ENCODE measurements at places on chromosomes 1 and 21.

DNA sequence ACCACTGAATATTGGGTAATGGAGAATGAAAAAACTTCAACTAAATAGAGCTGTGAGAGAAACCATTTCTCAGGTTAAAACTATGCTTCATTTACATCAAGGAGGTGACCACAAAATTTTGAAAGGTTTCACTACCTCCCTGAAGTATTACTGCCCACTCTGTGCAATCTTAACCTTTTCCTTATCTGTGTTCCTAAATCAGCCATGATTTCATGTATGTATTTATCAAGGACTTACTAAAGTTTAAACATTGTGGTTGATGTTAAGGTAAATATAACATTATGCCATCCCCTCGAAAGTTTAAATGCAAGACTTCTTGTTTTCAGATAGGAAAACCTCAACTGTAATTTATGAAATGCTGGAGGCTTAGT lies 84.4 kb downstream of the CLEC20A start:
- H3K36me3 ChIP-seq: no peaks in the 10 kb centered on the region
- H3K27me3 ChIP-seq: peaks cover 15% of the 10 kb centered on the region
- no peaks in the 10 kb centered on the region for H3K4me1 ChIP-seq
- H3K4me3 ChIP-seq: no peak overlapping the region

GRCh38 chr1:226649780-226650179 lies 89.3 kb downstream of the ITPKB start:
- peak overlapping the region; percentile 88 for H3K27ac ChIP-seq
- H3K27me3 ChIP-seq: no peaks in the 10 kb centered on the region
- H3K4me1 ChIP-seq: peaks cover 56% of the 10 kb centered on the region
- peak overlapping the region; percentile 18 for H3K4me3 ChIP-seq
- no peak for DNase-seq

DNA sequence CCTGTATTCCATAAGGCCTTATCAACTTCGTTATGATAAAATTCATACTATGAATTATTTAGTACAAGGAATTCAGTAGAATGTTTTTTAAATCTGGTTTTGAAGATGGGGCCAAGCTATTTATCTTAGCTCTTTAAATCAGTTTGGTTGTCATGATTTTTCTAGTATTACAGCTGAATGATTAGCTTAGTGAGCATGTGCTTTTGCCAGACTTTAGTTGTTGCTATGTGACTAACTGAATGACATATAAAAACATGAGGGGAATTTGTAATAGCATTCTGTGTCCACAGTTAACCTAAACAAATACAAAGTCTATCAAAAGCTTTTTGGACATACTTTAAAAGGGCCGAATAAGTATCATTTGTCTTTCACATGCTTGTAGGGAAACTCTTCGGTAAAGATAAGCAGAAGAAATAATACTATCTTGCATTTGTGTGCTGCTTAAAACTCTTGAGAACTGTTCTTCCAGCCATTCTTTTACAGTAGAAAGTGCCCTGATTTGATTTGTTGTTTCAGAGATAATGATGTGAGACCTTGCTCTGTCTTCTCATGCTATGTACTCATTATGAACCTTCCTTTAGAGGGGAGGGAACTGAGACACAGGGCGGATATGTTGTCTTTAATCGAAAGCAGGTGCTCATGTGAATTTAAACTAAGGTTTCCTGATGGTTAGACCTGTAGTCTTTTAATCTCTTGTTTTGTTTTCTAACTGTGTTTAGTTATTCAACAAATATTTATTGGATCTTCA lies 18.8 kb downstream of the NEK7 start:
- peak overlapping the region; percentile 10 for H3K4me3 ChIP-seq
- H3K27ac ChIP-seq: peak overlapping the region; percentile 74
- H3K4me1 ChIP-seq: peaks cover 85% of the 10 kb centered on the region
- no peaks in the 10 kb centered on the region for H3K27me3 ChIP-seq
- peaks cover 9% of the 10 kb centered on the region for H3K36me3 ChIP-seq

DNA sequence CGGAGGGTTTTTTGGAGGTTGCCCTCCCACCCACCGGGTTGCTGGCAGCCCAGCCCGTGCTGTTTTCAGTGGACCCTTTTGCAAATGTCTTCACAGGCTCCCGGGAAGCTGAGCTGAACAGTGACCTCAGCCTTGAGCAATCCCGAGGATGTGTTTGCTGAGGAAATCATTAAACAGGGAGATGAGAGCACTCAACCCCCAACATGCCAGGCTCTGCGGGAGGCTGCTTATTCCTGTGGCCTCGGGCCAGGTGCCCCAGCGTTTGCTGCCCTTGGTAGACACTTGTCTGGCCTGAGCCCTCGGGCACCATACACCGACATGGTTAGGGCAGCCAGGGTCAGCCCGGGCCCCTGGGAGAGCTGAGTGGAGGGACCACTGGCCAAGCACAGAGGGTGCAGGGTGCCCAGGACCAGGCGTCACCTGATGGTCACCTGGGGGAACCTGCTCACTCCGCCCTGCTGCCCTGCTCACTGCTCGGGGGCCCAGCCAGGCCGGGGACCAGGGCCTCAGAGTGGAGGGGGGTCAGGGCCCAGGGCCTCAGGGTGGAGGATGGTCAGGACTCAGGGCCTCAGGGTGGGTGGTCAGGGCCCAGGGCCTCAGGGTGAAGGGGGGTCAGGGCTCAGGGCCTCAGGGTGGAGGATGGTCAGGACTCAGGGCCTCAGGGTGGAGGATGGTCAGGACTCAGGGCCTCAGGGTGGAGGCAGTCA lies 42.5 kb upstream of the POFUT2 start:
- peaks cover 10% of the 10 kb centered on the region for H3K27me3 ChIP-seq
- H3K4me1 ChIP-seq: no peaks in the 10 kb centered on the region
- H3K36me3 ChIP-seq: no peaks in the 10 kb centered on the region
- DNase-seq: no peak

DNA sequence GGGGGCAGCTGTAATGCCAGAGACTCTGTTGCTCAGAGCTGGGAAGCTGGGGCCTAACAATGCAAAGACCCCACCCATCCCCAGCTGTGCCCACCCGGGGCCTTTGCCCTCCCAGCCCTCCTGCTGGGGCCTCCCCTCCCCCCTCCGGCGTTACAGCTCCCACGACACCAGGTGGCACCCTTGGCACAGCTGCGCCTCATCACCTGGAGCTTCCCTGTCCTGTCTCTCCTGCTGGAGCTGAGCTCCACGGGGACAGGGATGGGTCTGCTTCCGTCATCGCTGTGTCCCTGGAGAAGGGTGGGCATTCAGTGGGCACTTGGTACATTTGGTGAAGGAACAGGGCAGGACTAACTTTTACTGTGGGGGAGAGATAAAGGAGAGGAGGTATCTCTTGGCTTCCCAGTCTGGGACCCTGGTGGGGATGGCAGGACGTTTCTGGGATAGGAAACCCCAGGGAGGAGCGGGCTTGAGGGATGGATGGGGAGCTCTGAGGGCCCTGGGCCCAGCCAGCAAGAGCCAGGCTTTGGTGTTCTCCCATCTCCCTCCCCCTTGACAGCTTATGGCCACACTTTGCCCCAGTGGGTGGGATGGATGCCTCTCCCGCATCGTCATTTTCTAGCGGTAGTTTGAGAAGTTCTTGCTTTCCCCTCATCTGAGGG lies 453.2 kb downstream of the PTPRU start:
- H3K36me3 ChIP-seq: no peaks in the 10 kb centered on the region
- H3K27ac ChIP-seq: no peak overlapping the region
- peaks cover 48% of the 10 kb centered on the region for H3K27me3 ChIP-seq
- H3K4me1 ChIP-seq: no peaks in the 10 kb centered on the region
- H3K4me3 ChIP-seq: no peak overlapping the region

GRCh38 chr1:62175568-62176179 lies 19.0 kb upstream of the L1TD1 start:
- DNase-seq: no peak
- H3K36me3 ChIP-seq: peaks cover 1% of the 10 kb centered on the region
- no peak overlapping the region for H3K27ac ChIP-seq
- no peaks in the 10 kb centered on the region for H3K4me1 ChIP-seq

- no peaks in the 10 kb centered on the region for H3K27me3 ChIP-seq
- peaks cover 26% of the 10 kb centered on the region for H3K4me1 ChIP-seq
- H3K4me3 ChIP-seq: peak overlapping the region; percentile 70
- DNase-seq: no peak
- H3K36me3 ChIP-seq: peaks cover 4% of the 10 kb centered on the region
- H3K27ac ChIP-seq: no peak overlapping the region
Observed at GRCh38 chr1:2050461-2050792, 216 bp downstream of the PRKCZ start.

GRCh38 chr1:115295904-115296696 lies 41.9 kb downstream of the NGF start:
- no peak overlapping the region for H3K4me3 ChIP-seq
- no peaks in the 10 kb centered on the region for H3K36me3 ChIP-seq
- H3K27me3 ChIP-seq: peaks cover 39% of the 10 kb centered on the region

GRCh38 chr1:205301205-205301821 lies 20.2 kb downstream of the NUAK2 start:
- no peak for DNase-seq
- no peak overlapping the region for H3K27ac ChIP-seq
- peaks cover 35% of the 10 kb centered on the region for H3K36me3 ChIP-seq
- H3K27me3 ChIP-seq: no peaks in the 10 kb centered on the region
- peaks cover 31% of the 10 kb centered on the region for H3K4me1 ChIP-seq

- H3K4me3 ChIP-seq: peak overlapping the region; percentile 76
- peaks cover 20% of the 10 kb centered on the region for H3K4me1 ChIP-seq
- H3K36me3 ChIP-seq: no peaks in the 10 kb centered on the region
- H3K27me3 ChIP-seq: peaks cover 73% of the 10 kb centered on the region
Observed at GRCh38 chr1:226549937-226550671, 1.5 kb downstream of the STUM start.

DNA sequence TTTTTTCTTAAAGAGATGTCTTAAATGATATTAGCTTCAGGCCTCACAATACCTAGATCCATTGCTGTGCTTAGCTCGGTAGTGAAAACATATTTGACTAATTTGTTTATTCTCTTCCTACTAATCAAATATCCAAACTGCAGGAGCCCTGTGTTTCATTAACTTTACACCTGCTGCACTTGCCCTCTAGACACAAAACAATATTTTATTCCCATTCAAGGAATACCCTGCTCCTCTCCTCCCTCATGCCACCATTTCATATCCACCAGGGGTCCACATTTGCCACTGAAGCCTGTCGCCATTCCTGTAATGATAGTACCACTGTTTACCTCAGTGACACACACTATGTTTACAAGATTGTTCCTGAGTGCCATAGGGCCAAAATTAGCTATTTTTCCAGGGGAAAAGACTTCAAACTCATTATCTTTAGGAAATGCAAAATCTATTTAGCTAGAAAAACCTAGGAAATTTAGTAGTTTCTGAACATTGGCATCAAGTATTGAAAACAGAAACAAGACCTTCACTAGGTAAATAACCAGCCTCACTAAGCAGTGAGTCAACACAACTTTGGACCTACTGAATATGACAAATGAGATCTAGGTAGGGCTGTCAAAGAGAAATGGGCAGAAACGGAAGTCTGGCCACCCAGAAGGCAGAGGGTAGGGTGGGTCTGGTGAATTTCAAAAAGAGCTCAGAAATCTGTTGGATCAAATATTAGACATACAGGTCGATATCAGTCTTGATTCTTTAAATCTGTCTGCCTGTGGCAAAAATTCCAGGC lies 134.6 kb upstream of the KCNK1 start:
- H3K4me3 ChIP-seq: no peak overlapping the region
- no peaks in the 10 kb centered on the region for H3K36me3 ChIP-seq

- no peak overlapping the region for H3K27ac ChIP-seq
- peak; percentile 24 for DNase-seq
Observed at GRCh38 chr1:152869808-152870419, 8.2 kb upstream of the SMCP start.

GRCh38 chr21:38342739-38343138 lies 85.9 kb downstream of the KCNJ15 start:
- H3K4me3 ChIP-seq: no peak overlapping the region
- H3K4me1 ChIP-seq: no peaks in the 10 kb centered on the region
- H3K36me3 ChIP-seq: no peaks in the 10 kb centered on the region
- DNase-seq: no peak

DNA sequence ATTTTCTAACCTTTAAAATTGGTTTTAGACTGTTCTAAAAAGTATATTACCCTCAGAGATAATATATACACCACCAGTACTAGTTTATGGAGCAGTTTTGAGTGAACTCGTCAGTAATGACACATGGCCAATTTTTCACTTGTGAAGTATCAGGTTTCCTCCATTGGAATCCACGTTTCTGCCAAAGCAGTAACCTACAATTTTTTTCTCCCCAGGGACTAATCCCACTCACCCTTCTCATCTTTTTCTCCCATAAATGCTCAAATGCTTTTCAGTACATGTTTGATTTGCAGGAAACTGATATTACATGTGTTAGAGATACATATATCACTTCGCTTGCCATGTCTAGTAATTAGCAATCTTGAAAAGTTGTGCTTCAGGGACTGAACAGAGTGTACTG lies 94.1 kb downstream of the COL24A1 start:
- H3K27me3 ChIP-seq: no peaks in the 10 kb centered on the region
- H3K4me3 ChIP-seq: no peak overlapping the region
- H3K36me3 ChIP-seq: peaks cover 1% of the 10 kb centered on the region
- H3K27ac ChIP-seq: no peak overlapping the region
- DNase-seq: no peak

GRCh38 chr21:27248814-27249213 lies 281.9 kb upstream of the ADAMTS5 start:
- no peak overlapping the region for H3K4me3 ChIP-seq
- no peaks in the 10 kb centered on the region for H3K27me3 ChIP-seq
- DNase-seq: no peak
- H3K4me1 ChIP-seq: no peaks in the 10 kb centered on the region
- H3K27ac ChIP-seq: no peak overlapping the region

- H3K27me3 ChIP-seq: peaks cover 16% of the 10 kb centered on the region
- H3K4me3 ChIP-seq: no peak overlapping the region
- H3K36me3 ChIP-seq: no peaks in the 10 kb centered on the region
- DNase-seq: no peak
- H3K27ac ChIP-seq: no peak overlapping the region
Observed at GRCh38 chr1:245687636-245688535, 533.1 kb downstream of the KIF26B start.

DNA sequence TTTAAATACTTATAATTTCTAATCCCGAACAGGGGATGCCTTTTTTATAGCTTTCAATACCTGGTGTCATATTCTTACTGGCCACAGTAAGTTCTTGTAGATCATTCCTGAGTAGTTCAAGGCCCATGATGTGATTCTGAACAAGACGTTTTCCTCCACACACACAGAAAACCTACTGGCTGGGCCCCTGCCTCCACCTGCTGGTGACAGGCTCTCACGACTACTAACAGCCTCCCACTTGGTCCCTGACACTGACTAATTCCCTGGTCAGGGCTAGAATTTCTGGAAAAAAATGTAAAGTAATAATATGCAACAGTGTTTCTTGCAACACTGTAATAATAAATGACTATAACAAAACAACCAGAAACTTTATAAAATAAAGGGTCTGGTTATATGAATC lies 50.4 kb upstream of the RIPK4 start:
- H3K4me3 ChIP-seq: no peak overlapping the region
- DNase-seq: no peak
- H3K27ac ChIP-seq: no peak overlapping the region
- no peaks in the 10 kb centered on the region for H3K27me3 ChIP-seq
- no peaks in the 10 kb centered on the region for H3K4me1 ChIP-seq
- H3K36me3 ChIP-seq: peaks cover 7% of the 10 kb centered on the region

- no peaks in the 10 kb centered on the region for H3K36me3 ChIP-seq
- H3K27me3 ChIP-seq: peaks cover 61% of the 10 kb centered on the region
- no peaks in the 10 kb centered on the region for H3K4me1 ChIP-seq
- H3K4me3 ChIP-seq: no peak overlapping the region
Observed at GRCh38 chr1:115475901-115476300, 137.9 kb upstream of the NGF start.

GRCh38 chr1:64590316-64590715 lies 120.4 kb downstream of the CACHD1 start:
- H3K4me3 ChIP-seq: no peak overlapping the region
- H3K4me1 ChIP-seq: no peaks in the 10 kb centered on the region
- H3K27me3 ChIP-seq: no peaks in the 10 kb centered on the region
- H3K36me3 ChIP-seq: no peaks in the 10 kb centered on the region

Measured in central memory CD8-positive, alpha-beta T cell (primary cell).